Activated CD8-positive, alpha-beta T cell treated with anti-CD3 and anti-CD28 coated beads, Interleukin-2, amount 10 ng/mL, durations not matched to agents 7 days and 5 days (primary cell): ENCODE measurements at places on chromosomes 16 and 17. TPM values are rescaled to one million over a fixed set of nuclear protein-coding genes. Genes with fewer than 3 reads are reported as not detected.

- no peak for DNase-seq
Observed at GRCh38 chr17:81342269-81343070, 47.4 kb upstream of the SLC38A10 start.

Gene CFAP119
- total RNA-seq, result 4.8 TPM

DNA sequence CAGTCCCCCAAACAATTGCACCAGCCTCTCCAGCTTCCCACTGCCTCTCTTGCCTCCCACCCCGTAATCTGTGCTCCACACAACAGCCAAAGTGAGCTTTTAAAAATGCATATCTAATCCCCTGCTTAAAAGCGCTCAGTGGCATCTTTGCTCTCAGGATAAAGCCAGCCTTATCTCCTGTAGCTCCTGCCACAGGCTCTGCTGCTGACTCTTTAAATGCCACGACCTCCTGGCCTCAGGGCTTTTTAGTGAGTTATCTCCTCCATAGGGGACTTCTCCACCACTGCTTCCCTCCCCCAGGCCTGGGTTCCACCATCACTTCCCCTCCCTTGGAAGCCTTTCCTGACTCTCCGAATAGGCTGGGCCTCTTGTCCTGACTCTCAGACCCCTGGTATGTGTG, 98.6 kb downstream of the GNAO1 start:
- DNase-seq, result no peak

Gene KCNH6
- total RNA-seq, result not detected

DNA sequence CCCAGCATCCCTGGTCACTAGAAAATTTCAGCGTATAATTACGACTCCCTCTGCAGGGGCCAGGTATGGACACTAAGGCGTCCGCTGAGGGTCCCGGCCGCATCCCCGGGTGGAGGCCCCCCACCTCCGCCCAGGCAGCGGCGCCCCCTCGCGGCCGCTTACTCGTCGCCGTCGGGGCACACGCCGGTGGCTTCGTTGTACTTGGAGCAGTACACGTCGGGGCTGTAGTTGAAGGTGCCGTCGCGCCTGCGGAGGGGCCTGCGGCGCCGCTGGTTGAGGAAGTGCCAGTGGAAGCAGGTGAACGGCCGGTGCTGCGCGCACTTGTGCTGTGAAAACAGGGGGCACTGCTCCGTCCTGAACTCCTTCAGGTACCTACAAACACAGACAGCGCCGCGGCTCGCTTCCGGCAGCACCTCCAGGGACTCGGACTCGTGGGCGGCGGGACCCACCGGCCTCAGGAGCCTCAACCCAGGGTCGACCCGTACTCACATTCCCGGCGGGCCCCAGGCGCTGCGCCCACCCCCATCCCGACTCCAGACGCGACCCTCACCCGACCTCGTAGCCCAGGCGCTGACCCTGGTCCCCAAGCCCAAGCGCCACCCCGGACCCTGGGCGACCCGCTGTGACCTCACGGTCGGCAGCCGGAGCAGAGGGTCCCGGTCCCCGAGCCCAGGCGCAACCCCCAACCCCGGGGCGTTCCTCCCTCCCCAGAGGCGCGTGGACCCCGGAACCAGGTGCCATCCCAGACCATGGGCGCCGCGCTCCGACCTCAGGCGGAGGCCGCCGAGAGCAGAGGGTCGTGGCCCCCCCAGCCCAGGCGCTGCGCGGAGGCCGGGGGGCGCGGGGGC, 596 bp downstream of the UNKL start:
- DNase-seq, result peak; percentile 79

DNA sequence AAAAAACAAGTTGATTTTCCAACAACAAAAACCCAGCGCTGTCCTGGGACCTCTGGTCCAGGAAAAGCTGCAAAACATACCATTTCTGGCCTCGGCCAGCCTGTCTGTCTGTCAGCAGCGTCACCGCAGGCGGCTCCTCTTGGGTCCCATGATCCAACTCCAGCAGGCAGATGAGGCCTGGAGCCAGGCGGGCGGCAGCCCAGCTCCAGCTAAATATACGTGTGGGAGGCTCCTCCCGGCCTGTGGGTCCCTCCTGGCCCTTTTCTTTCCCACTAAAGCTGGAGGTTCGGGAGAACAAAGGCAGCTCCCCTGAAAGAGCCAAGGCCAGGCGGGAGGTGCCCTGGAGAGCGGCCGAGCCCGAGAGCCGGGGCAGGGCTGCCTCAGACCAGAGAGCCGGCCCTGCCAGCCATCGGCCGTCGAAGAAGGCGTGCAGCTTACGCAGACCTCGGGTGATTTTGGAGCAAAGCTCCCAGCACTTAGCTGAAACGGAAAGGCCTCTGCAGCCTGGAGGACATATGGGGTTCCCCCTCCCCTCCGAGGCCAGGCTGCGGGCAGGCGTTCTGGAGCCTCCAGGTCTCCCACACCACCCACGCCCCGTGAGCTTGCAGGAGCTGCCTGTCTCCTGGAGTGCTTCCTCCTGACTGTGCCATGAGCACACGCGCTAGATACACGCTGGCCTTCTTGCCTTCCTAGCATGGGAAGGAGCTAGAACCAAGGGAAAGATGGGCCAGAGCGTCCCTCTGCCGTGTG, 19.9 kb upstream of the JPH3 start:
- no peak for DNase-seq

- no peak for DNase-seq
Observed at GRCh38 chr17:74415608-74416396, 16.1 kb upstream of the GPRC5C start.

- no peak for DNase-seq
Observed at GRCh38 chr16:10668322-10669045, 26.2 kb downstream of the TEKT5 start.

DNA sequence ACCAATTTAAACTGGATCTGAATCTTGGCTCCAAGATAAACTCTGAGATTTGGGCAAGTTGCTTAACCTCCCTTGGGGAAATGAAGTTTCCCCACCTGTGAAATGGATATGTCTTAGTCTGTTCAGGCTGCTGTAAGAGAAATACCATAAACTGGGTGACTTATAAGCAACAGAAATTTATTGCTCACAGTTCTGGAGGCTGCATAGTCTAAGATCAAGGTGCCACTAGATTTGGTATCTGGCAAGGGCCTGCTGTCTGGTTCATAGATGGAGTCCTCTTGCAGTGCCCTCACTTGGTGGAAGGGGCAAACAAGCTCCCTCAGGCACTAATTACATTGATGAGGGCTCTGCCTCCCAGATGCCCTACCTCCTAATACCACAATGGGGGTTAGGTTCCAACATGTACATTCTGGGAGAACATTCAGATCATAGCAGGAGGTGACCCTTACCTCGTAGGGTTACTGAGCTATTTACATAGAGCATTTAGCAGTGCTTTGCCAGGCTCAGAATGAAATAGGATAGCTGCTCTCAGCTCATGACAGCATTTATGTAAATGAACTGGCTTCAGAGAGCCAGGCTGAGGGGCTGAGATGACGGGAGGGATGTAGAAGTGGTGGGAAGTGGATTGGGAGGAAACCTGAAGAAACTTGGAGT, 83.9 kb downstream of the SPECC1 start:
- DNase-seq, result no peak

- DNase-seq, result no peak
Observed at GRCh38 chr17:44091200-44091997, 20.9 kb downstream of the G6PC3 start.

DNA sequence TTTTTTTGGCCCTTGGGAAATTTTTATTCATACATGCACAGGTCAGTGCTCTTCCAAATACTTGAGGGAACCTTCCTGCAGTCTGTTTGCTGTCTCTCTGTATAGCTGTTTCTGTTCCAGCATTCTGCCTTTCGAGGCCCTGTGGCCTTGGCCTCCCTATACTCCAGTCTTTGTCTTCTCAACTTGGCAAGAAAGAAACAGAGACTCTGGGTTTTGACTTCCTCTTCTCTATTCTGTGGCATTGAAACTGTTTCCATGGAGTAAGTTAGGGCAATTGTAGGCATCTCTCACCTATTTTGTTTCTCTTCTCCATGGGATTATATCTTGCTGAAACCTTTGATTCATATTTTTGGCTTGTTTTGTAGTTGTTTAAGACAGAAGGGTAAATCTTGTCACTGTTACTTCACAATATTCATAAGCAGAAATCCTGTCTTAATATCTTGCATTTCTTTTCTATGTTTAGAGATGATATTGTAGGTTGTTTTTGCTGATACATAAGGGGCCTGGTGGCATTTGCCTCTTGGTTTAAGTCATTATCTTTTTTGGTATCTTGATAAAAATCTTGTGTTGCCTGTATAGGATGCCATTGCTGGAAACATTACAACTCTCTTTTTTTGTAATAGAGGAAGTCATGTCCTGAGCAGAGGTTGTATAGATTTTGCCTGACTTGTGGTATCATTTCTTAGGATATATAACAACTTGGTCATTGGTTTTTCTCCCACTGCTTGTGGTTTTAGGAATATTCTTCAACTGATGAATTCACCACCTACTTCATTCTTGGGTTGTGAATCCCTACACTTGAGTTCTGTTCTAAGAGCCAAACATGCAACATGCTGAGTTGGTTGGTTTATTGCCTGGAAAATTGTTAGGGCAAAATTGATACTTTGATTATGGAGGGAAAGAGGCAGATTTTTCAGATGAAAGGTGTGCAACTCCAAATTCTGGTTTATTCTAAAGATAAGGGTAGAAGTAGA, 168.6 kb downstream of the FTO start:
- no peak for DNase-seq

- no peak for DNase-seq
Observed at GRCh38 chr17:35297666-35298065, 54.8 kb downstream of the SLFN5 start.

Gene IRX5
- total RNA-seq, result not detected

Gene FOXN1
- not detected for total RNA-seq

DNA sequence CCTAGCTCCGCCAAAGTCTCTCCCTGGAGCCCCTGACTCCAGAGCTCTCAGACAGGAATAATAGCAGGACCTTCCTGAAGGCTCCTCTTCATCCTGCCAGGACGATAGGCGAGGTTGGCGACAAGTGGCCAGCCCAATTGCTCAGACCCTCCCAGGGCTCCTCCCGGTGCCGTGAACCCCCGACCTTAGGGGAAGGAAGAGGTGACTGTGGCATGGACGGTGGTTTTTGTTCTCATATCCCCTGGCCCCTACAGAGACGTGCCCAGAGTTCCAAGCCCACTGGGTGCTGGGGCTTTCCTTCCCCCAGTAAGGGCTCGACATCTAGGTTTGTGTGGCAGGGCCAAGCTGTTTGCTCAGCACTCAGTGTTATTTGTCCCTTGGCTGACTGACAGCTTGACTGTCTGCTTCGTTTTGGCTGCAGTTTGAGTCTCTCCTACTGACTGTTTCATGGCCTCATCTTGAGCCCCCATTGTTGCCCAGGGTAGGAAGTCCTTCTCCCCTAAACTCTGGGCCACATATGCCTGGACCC, 4.6 kb upstream of the ADCY7 start:
- no peak for DNase-seq

- no peak for DNase-seq
Observed at GRCh38 chr16:49844359-49844758, 11.6 kb downstream of the ZNF423 start.

DNA sequence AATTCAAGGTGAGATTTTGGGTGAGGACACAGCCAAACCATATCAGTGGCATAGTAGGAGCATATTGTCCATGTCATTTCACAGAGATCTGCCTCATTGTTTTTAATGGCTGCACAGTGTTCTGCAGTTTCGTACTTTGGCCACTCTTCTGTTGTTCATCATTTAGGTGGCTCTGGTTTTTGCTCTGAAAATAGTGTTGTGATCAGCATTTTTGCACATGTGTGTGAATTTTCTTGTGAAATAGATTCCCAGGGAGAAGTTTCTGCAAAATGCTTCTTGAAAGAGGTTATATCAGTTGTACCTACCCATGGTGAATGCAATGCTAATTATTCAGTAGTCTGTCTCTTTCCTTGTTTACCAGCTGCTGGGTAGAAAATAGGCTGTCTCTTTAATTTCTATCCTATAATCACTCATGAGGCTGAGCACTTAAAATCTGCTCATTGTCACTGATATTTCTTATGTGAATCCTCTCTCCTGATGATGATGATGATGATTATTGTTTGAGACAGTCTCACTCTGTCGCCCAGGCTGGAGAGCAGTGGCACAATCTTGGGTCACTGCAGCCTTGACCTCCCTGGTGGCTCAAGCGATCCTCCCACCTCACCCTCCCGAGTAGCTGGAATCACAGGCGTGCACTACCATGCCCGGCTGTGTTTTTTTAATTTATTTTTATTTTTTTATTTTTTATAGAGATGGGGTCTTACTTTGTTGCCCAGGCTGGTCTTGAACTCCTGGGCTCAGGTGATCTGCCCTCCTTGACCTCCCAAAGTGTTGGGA, 10.5 kb downstream of the LCMT1 start:
- DNase-seq, result no peak

Gene RRAD
- total RNA-seq, result 0.34 TPM

DNA sequence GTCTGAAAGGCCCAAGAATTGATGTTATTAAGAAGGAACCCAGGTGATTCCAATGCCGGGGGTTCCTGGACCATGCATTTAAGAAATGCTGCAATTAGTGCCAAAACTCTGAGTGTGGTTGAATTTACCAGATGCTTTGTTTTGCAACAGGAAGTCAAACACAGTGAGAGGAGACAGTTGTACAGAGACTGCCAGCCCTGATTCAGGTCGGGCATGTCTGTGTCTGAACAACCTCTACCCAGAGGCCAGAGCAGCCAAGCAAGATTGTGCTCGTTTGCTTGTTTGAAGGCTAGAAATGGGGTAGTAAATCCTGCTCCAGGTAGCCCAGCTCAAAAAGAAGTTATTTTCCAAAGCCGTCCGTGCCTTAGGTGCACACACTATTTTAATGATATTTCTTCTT, 412.4 kb upstream of the ERCC4 start:
- DNase-seq, result no peak

GRCh38 chr16:53014287-53014686, 38.4 kb downstream of the CHD9NB start:
- no peak for DNase-seq

Gene ZNF385C
- total RNA-seq, result 0.47 TPM

- DNase-seq, result peak; percentile 89
Observed at GRCh38 chr17:35890774-35891155, 10.6 kb upstream of the CCL5 start.

DNA sequence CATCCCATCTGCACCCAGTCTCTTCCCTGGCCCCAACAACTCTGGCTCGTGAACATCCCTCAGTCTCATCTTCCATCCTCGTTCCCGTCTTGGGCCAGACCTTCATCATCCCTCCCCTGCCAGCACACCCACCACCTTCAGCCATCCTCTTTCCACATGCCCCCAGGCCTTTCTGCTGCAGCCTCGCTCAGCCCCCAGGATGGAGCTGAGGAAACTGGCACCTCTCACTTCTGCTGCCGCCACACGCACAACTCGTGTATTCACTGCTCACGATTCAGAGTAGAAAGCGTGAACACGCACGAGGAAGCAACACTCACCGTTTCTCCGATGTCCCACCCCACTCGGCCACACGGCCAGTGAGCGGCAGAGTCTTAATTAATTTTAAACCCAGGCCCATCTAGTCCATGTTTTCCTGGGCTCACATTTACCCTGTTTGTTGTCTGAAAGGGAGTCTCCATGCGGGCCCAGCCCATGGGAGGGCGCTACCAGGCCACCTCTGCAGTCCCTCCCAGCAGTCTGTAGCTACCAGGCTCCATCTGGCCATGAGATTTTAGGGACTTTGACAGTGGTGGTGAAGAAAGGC, 12.5 kb downstream of the C16orf90 start:
- no peak for DNase-seq

Gene FAM20A
- total RNA-seq, result not detected
